ENCODE measurements at places on chromosomes 5 and 9. TPM values are rescaled to one million over a fixed set of nuclear protein-coding genes. Genes with fewer than 3 reads are reported as not detected.

The NUTM2G gene
- polyA plus RNA-seq = 0.95 TPM

The EFCAB9 gene
- not detected for polyA plus RNA-seq

- DNase-seq = peak; percentile 35
Observed at GRCh38 chr9:109440797-109441287, 57.3 kb downstream of the PTPN3 start.

DNA sequence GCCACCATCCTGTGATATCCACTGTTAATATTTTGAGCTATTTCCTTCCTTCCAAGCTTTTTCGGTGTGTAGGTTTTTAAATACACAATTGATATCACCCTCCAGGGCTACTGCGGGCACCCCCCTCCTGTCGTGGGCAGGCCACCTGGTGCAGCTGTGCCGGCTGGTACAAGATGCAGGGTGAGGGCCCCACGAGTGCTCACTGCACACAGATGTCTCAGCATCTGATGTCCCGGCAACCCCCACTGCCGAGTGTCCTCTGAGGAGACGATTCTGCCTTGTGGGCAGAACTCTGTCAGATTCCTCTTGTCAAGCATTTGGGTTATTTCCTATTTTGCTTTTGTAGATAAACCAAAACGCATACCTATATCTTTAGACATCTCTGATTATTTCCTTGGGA lies 25.1 kb downstream of the CACNA1B start:
- DNase-seq = no peak

- no peak for DNase-seq
Observed at GRCh38 chr9:131954299-131954698, 125.4 kb downstream of the MED27 start.

The C5orf46 gene
- not detected for polyA plus RNA-seq

GRCh38 chr5:160009591-160009989 lies 651 bp downstream of the TTC1 start:
- DNase-seq = no peak

DNA sequence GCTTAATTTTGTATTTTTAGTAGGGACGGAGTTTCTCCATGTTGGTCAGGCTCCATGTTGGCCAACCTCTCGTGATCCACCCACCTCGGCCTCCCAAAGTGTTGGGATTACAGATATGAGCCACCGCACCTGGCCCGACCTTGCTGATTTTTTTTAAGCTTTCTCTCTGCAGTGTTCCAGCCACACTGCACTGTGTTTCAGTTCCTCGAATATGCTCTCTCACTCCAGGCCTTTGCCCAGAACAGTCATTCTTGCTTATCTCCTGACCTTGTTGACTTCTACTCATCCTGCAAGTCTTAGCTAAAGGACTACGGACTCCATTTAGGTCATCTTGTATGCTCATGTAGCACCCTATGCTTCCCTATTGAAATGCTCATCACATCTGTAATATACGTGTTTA lies 3.3 kb downstream of the SNAPC3 start:
- no peak for DNase-seq

- no peak for DNase-seq
Observed at GRCh38 chr5:75706775-75707174, 10.5 kb downstream of the POC5 start.

The FOXD4L3 gene
- polyA plus RNA-seq = not detected

GRCh38 chr5:87741881-87742280 lies 329.2 kb upstream of the CCNH start:
- no peak for DNase-seq

Measured in left renal pelvis (tissue), 4 donors.